ENCODE measurements at places on chromosomes 3 and 15. TPM values are rescaled to one million over a fixed set of nuclear protein-coding genes. Genes with fewer than 3 reads are reported as not detected.
A peak's percentile ranks its signal among the peaks of the same experiment; 100 is the strongest.

SNRPA1 gene
- 61.1 TPM for polyA plus RNA-seq

FETUB gene
- not detected for polyA plus RNA-seq

ACSBG1 gene
- polyA plus RNA-seq, result 1.1 TPM

SLC28A1 gene
- polyA plus RNA-seq, result 33.1 TPM

GRCh38 chr3:46163556-46164041 lies 44.5 kb downstream of the CCR1 start:
- no peak overlapping the region for H3K4me3 ChIP-seq
- no peaks in the 10 kb centered on the region for H3K27me3 ChIP-seq
- no peak overlapping the region for H3K27ac ChIP-seq
- H3K4me1 ChIP-seq, result no peaks in the 10 kb centered on the region

DNA sequence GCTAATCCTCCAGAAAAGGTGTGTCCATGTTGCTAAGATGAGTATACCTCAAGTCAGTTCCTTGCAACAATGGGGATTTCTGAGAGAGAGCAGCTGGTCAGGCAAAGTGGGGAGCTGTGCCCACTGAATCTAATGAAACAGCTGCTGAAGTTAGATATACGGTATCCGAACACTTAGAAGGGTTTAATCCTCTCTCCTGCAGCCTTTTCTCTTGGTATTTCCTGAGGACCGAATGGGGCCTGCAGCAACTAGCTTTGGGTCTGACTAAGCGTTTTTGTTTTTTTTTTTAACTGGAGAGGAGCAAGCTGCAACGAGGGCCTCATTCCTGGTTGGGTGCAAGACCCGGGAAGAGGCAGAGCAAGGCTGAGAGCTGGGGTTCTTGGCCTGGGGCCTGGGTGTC lies 37.6 kb upstream of the BNC1 start:
- H3K36me3 ChIP-seq, result no peaks in the 10 kb centered on the region
- no peak for DNase-seq
- no peaks in the 10 kb centered on the region for H3K27me3 ChIP-seq

DNA sequence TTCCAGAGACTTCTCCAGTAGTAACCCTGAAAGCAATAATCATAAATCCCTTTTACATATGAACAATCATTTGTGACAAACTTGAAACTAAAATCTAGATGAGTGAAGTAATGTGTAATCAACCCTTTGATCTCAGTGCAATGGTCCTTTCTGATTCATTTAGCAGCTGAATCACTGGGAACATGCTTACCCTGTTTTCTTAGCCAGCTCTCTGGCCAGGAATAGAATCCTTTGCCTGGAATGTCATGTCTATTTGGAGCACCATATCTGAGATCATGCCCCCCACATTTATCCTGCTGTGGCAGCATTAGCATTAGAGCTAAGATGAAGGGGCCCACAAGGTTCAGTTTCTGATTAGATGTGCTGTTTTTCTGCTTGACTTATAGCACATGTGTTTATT lies 309.8 kb downstream of the OXSM start:
- no peak overlapping the region for H3K4me3 ChIP-seq
- H3K27ac ChIP-seq, result no peak overlapping the region
- no peaks in the 10 kb centered on the region for H3K27me3 ChIP-seq
- no peak for DNase-seq

- H3K4me1 ChIP-seq, result no peaks in the 10 kb centered on the region
- no peaks in the 10 kb centered on the region for H3K36me3 ChIP-seq
- H3K4me3 ChIP-seq, result no peak overlapping the region
- DNase-seq, result no peak
- no peak overlapping the region for H3K27ac ChIP-seq
Measured at GRCh38 chr15:63111481-63111880, 10.2 kb upstream of the LACTB start.

DNA sequence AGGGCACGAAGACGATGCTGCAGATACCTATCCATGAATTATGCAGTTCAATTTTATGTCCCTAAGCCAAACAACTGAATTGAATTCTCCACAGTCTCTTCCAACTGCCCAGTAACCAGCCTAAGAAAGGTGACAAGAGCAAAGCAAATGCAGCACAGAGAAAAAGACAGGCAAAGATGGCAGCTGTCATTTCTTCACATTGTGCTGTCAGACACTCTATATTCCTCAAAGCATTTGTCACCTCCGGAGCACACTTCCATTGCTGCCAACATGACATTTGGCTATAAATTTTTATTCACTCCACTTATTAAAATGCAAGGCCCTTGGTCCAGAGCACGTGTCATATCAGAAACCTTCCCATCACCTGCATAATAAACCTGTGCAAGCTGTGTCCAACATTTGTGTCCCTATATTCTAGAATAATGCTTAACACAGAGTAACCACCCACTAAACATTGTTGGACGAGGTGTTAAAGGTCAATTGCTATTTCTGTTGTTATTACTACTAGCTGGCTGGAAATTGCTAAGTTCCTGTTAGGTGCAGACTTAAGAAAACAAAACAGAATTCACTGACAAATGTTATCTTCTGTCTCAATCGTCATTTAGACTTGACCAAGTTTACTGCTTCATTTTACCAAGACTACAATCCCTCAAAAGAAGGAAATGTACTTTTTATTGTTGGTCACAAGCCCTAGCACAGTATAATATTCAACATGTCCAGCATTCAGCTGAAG lies 89.7 kb downstream of the MAGI1 start:
- H3K4me1 ChIP-seq, result peaks cover 37% of the 10 kb centered on the region
- no peaks in the 10 kb centered on the region for H3K36me3 ChIP-seq
- peak; percentile 84 for DNase-seq

DNA sequence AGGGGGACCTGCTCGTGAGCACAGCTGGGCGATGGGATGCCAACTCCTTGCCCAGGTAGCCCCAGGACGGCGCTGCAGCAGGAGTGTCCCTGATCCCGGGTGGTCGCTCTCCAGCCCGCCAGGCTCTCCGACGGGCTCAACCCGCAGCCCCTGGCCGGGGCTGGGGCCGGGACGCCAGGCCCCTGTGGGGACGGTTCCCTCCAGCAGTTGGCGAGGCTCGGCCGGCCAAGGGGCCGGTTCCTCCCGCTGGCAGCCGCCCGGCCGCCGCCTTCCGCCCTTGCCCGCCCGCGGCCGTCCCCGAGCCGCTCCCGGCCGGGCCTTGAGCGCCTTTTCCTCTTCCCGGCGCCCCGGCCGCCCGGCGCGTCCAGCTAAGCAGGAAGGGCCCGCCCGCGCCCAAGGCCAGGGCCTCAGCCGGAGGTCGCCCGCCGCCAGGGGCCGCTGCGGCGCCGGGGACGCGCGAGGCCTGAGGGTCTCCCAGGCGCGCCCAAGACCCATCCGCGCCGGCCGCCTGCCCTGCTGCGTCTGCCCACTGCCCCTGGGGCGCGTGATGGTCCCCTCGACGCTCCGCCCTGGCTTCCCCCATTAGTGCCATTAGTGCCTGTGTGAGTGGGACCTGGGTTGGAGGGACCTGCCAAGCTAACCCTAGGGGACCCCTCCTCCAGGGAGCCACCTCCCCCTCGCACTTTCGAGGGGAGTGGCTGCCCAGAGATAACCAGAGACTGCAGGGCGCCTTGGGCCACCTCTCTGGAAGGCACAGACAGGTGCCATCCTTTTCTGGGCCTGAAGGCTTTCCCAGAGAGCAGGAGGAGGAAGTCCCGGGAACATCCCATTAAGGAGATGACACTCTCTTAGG lies 106.4 kb downstream of the FBLN2 start:
- H3K36me3 ChIP-seq, result no peaks in the 10 kb centered on the region
- peaks cover 54% of the 10 kb centered on the region for H3K27me3 ChIP-seq
- no peak overlapping the region for H3K27ac ChIP-seq
- H3K4me1 ChIP-seq, result peaks cover 2% of the 10 kb centered on the region
- no peak for DNase-seq
- no peak overlapping the region for H3K4me3 ChIP-seq

All from large intestine (tissue), 12 donors.